Activated CD4-positive, alpha-beta T cell treated with anti-CD3 and anti-CD28 coated beads for 4 hours (primary cell): ENCODE measurements at places on chromosomes 3 and 15.

DNA sequence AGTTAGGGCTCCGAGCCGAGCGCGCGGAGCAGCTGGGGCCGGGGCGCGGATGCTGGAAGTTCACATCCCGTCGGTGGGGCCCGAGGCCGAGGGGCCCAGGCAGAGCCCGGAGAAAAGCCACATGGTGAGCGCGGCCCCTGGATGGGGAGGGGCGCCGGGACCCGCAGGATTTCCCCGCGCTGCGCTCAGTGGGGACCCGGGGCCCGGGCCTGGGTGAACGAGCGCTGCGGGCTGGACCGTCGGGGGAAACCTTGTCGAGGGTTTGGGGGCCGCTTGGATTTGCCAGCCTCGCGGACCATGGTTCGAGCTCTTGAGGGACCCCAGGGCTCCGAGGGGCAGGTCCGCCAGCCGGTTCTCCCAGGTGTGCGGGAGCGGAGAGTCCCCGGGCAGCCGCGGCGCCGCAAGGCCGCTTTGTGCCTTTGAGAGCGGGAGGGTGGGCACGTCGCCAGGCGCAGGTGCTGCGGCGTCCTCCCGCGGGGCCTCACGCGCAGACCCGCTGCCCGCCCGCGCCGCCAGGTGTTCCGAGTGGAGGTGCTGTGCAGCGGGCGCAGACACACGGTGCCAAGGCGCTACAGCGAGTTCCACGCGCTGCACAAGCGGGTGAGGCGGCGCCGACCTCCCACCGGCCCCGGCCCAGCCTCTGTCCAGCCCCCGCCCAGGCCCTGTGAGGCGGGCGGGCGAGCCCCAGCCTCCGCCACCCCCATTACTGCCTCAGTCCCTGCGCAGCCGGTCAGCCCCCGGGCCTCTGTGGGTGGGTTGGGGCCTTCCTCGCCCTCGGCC lies at the start of gene SNX22:
Gene SNX22, plus strand, starts transcription at position 5 of the 780 bp plus-strand sequence. Its CDS starts 45 bp downstream, at position 50.
- peak; percentile 36 for DNase-seq

GRCh38 chr15:76823890-76824289 lies 81.2 kb downstream of the SCAPER start:
- no peak for DNase-seq

GRCh38 chr3:80233576-80233975 lies 465.8 kb upstream of the ROBO1 start:
- DNase-seq, result no peak

DNA sequence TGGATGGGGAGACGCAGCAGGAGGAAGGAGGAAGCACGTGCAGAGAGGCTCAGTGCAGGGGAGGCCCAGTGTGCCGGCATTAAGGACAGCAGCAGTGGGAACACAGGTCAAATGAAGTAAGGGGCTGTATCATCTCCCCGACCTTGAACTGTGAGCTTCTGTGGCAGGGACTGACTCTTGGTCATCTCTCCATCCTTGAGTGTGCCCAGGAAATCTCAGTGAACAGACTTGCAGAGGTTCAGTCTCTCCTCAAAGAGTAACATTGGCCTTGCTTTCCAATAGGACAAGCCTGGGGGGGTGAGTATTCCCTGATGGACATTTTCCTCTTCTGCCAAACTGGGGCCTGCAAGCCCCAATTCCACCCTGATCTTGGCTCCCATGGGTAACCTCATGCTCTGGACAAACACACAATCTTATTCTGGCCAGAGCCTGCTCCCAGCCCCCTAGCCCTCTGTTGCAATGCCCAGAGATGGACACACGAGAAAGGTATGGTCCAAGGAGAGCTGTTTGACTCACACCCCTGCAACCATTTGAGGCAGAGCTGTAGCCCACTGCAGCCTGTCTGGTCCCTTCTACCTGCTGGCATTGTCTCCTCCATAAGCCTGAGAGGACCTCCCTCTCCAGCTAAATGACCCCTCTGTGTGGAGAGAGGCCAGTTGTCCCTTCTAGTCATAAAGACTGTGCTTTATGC lies 50.9 kb downstream of the TLE3 start:
- DNase-seq, result no peak

GRCh38 chr3:161674402-161674801 lies 177.8 kb downstream of the OTOL1 start:
- DNase-seq, result no peak

DNA sequence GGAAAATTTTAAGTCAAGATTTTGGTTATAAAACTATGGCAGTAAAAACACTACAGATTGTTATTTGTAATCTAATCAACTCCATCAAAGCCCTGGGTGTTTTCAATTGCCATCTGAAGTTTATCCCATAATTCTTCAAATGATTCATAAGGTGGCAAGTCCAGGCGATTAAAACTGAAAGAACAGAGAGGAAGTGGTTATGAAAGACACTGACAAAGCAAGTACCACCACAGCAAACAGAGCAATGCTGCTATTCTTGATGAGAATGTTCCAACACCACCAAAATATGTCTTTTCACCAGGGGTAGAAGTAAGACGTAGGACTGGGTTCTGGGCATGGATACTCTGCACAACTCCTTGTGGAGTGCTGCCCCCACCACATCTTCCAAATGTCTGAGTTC lies 86.9 kb upstream of the PRTG start:
- DNase-seq, result no peak
